ENCODE measurements at places on chromosomes 11 and 22. TPM values are rescaled to one million over a fixed set of nuclear protein-coding genes. Genes with fewer than 3 reads are reported as not detected.

GRCh38 chr11:3375552-3375951 is 3.4 kb downstream of the ZNF195 start:
- DNase-seq, result no peak

SEPTIN5 gene
- total RNA-seq, result 7.8 TPM

DNA sequence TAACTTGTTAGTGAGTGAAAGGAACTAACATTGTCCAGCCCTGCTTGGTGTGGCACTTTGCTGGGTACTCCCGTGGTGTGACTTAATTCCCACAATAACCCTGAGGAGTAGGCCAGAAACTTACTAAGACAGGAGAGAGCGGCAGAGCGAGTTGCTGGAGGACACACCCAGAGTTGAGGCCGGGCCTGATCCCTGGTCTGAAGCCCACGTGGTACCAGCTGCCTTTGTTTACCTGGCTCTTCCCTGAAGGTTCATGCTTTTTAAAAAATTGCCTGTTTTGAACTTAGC is 594 bp downstream of the MPST start:
- peak; percentile 43 for DNase-seq

GRCh38 chr11:65588199-65589054 is 7.2 kb downstream of the KCNK7 start:
- DNase-seq, result peak; percentile 62

DNA sequence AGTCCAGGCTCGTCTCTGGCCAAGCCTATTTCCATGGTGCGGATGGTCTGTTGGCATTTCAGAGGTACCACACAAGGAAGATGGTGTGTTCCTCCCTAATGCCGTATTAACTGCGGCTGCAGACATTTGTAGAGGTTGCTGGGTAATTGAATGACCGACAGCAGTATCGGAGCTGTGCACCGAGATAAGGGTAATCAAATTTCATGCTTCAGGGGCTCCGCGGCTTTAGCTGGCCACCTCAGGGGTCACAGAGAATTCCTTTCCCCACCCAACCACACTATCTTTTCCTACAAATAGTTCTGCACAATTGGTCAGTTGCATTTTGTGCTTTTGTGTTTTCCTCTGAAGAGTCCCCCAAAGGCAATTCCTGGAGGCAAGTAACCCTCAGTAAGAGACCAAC is 297.4 kb downstream of the OPCML start:
- DNase-seq, result no peak

- DNase-seq, result no peak
Measured at GRCh38 chr11:63643205-63643604, 28.0 kb downstream of the ATL3 start.

EFCAB6 gene
- total RNA-seq, result 3.1 TPM

Data from Daoy (cell line).